CD4-positive, alpha-beta T cell treated with Interleukin-10 for 1 hour (primary cell): ENCODE measurements at places on chromosomes 16 and 17.

GRCh38 chr16:88429387-88430184 lies 23.5 kb upstream of the ZFPM1 start:
- no peak for DNase-seq

GRCh38 chr16:89370081-89370511 lies 120.3 kb downstream of the ANKRD11 start:
- DNase-seq = no peak

DNA sequence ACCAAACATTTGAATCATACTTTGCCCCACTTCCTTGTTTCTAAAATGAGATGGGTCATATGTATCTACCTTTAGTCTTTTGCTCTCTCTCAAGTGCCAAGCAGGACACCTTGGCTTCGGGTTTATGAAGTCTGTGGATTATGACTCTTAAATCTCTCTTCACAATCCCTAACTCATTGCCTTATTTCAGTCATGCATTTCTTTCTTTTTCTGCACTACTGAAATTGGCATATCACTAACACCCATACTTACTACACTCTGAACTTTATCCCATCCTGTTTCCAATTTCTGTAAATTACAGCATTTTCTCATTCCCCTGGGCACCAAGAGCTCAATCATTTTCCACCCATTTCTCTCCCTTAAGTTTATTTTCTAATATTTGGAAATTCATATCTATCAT lies 42.0 kb downstream of the ABCA9 start:
- no peak for DNase-seq

DNA sequence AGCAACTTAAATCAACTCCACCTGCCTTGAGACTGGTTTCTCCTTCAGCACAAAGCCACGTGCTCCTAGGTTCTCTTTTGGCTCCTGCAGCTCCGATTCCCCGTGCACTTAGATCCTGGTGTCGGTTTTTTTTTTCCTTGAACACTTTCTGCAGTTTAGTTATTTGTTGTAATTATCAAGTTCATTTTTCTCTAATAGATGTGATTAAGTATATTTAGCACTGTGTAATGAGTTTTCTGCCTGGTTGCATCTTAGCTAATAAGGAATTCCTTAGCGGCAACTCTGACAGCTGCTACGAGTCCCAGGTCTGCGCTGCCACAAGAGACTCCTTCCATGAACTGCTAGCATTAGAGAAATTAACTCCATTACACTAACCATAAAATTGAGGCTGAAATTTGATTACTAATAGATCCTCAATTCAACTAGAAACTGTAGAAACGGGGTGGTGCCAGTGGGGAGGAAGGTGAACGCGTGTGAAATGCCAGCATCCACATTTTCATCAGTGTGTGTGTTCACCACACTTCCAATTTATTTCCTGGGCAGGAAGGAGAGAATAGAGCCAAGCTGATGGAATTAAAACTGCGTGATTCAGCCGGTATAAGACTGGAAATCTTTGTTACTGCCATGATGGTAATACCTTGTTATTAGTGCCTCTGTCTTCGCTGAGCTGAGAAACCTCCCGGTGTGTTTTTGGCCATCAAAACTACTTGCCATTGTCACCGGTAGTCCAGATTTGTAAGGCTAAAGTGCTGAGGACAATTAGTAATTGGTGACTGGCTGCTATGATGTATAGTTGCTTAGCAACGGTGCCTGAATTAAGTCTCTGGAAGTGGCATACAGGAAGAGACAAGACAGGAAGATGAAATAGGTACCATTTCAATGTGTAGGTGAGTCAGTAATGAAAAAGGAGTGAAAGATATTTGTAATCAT lies 232.4 kb downstream of the IRX3 start:
- no peak for DNase-seq

DNA sequence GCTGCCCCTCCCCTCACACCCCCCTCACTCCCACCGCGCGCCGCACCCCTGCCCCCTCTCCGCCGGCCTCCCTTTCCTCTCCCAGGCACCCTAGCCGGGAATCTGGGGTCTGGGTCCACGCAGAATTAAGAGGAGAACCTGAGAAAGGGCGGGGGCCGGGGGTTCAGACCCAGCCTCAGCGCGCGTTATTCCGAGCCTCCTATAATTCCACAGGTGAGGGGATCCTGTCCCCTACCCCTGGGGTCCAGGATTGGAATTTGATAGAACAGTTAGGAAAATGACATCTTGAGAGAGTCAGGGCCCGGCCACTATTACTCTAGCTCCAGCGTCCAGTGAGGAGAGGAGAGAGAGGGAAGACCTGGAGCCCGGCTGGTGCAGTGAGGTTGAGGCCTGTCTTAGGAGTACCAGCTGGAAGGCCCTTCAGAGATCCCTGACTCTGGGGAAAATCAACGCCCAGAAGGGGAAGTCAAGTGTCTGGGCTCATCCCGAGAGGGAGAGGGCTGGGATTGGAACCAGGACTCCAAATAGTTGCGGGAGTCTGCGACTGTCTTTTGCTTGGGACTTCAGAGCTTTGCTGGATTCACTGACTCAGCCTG lies 17.3 kb downstream of the GRB7 start:
- no peak for DNase-seq

DNA sequence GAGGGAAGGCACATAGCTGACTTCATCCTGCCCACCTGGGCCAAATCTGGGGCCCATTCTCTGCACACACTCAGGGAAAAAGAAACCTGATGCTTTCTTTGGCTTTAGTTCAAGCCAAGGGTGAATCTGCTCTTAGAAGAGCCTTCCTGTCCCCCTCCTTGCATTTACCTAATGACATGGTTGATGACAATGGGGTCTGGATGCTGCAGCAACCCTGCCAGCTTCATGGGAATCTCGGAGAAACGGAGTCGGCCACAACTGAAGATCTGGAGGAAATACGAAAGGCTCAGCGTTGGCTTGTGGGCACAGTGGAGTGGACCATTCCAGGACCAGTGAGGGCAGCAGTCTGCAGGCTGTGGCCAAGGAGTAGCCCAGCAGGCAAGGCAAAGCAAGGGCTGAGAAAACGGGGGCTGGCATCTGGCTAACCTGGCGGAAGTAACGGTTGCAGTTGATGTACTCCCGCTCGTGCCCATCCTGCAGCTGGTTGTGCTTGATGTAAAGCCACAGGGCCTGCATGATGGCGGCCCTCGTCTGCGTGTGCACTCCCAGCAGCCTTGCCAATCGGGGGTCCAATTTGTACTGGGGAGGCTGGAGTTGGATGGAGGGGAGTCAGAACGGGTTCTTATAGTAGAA lies 6.4 kb upstream of the FTSJ3 start:
- DNase-seq = no peak
